ENCODE measurements at places on chromosomes 4 and X.

DNA sequence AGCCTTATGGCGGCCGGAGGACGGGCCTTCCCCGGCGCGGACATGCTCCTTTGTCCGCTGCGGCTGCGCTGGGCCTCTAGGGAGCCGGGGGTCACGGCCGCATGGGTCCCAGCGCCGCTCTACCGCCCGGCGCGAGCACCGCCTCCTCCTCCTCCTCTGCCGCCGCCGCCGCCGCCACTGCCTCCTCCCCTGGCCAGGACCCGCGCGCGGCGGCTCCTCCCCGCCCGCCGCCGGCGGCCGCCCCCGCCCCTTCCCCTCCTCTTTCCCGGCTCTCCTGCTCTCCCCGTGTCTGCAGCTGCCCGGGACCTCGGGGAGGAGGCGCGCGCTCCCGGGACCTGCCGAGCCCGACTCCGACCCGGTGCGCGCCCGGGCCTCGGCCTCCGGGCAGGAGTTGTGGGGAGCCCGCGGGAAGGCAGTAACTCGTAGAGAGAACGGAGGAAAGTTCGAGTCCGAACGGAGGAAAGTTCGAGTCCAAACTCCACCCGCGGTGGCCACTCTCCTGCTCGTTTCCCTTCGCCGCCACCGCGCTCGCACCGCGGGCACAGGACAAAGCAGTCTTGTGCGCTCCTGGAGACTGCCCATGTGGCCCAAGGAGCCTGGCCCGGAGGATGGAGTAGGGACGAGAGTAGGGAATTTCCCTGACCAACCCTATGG lies at the start of gene ADGRA3:
Gene ADGRA3 (minus strand): TSS at position 179 of the 654 bp plus-strand sequence. CDS start 282 bp downstream, outside the sequence.
- DNase-seq, result no peak

DNA sequence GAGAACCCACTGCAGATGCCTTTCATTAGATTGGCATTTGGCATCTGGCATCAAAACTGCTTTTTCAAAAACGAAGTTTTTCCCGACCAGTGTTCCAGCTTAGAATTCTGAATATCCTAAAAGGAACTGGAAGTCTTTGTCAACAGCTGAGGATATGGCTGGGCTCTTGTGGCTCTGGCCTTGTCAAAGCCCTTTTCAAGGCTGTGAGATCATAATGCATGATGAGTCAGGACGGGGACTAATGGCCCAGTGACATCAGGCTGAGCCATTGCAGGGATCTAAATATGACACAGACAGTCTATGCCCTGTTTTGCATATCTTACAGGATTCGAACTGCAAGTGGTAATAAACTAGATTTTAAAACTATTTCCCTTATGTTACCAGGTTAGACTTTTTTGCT lies 306.4 kb downstream of the PTTG2 start:
- no peak for DNase-seq

DNA sequence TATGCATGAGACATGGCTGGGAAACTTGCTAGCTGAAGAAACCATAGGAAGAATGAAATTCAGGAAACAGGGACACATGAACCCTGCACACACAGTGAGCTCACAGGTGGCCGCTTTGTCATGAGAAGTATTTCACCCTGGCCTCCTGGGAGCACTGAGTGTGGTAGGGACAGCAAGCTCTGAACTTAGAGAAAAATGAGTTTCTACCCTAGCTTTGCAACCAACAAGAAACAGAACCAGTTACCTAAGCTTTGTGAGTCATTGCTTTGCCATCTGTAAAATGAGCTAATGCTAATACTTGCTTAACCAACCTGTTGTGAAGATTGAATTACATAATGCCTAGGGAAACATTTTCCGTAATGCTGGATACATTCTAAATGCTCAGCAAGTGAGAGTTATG lies 206.6 kb upstream of the HS3ST1 start:
- DNase-seq, result no peak

DNA sequence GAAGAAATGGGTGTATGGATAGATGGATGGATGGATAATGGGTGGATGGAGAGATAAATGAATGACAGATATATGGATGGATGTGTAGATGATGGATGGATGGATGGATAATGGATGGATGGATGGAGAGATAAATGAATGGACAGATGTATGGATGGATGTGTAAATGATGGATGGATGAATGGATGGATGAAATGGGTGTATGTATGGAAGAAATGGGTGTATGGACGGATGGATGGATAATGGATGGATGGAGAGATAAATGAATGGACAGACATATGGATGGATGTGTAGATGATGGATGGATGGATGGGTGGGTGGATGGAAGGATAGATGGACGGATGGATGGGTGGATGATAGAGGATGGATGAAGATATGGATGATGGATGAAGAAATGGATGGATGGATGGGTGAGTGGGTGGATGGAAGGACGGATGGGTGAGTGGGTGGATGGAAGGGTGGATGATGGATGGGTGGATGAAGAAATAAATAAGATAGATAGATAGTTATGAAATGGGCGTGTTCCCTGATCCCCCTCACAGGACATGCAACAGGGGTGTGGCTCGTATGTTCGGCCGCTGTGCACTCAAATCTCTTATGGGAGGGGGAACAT lies 91.1 kb upstream of the NKX1-1 start:
- DNase-seq, result no peak

GRCh38 chr4:168648494-168648893 lies 151.6 kb downstream of the PALLD start:
- DNase-seq, result no peak

DNA sequence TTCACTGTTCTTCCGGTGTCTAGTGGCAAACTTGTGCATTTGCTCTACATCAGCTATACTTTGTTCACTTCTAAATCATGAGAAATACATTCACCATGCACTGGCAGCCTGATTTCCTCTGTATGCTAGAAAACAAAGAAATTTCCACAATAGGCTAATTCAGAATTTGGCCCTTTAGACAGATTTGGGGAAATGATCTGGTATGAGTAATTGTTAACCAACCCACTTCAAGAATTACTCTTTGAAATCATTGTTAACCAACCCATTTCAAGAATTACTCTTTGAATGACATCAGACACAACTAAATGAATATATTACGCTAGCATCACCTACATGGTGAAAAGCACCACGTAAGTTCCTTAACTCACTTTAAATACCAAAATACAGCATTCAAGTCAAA lies 14.6 kb downstream of the APBB2 start:
- DNase-seq, result no peak

GRCh38 chrX:130725519-130725918 lies 177.5 kb downstream of the ENOX2 start:
- DNase-seq, result no peak

- DNase-seq, result no peak
Measured at GRCh38 chr4:96471956-96472867, 632.3 kb downstream of the PDHA2 start.

DNA sequence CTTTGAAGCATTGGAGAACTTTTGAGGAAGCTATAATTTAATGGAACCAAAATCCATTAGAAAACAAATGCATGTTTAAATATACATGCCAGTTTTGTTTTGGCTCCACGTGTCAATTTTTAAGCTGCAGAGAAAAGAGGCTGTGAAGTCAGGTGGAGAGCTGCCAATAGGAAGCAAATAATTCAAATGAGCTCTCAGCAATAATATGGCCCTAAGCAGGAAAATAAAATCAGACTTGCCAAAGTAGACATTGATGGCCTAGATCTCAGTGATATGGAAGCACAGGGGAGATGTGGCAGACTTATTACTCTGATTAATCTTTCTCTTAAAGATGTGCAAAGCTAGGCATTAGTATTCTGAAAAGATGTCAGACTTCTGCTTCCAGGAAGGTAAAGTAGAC lies 769.8 kb upstream of the NDST4 start:
- DNase-seq, result no peak

DNA sequence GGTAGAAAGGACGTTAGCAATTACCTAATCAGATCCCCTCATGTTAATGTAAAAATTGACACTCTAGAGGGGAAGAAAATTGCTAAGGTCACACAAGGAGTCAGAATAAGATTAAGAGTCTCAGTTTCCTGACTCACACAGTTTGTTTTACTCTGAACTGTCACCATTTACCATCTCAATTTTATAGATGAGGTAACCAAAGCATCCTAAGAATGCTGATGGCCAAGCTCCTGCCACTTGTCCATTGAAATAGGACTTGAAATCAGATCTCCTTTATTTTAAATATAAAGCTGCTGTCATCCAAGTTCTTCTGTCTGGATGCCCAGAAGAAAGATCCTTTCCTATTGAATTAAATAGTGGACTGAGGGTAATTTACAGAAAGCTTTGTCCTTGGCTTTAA lies 114.8 kb upstream of the VAMP7 start:
- DNase-seq, result no peak

GRCh38 chrX:67652543-67652942 lies 108.7 kb downstream of the AR start:
- no peak for DNase-seq

DNA sequence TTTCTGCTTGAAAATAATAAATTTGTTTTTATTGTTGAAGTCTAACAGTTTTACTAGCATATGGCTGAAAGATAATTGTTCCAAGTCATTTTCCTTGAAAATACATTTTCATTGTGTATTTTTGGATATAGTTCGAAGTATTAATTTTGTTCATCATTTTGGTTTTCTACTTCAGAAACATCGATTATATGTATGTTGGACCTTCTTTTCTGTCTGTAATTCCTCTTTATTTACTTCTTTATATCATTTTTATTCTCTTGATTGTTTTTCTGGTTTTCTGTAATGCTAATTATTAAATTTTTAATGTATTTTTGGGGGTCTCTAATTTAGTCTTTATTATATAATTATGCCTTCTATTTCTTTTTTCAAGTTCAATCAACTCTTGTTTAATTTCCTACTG lies 407.1 kb upstream of the FRG1 start:
- no peak for DNase-seq

GRCh38 chr4:153153339-153153871 lies 50.8 kb upstream of the TRIM2 start:
- peak; percentile 63 for DNase-seq

DNA sequence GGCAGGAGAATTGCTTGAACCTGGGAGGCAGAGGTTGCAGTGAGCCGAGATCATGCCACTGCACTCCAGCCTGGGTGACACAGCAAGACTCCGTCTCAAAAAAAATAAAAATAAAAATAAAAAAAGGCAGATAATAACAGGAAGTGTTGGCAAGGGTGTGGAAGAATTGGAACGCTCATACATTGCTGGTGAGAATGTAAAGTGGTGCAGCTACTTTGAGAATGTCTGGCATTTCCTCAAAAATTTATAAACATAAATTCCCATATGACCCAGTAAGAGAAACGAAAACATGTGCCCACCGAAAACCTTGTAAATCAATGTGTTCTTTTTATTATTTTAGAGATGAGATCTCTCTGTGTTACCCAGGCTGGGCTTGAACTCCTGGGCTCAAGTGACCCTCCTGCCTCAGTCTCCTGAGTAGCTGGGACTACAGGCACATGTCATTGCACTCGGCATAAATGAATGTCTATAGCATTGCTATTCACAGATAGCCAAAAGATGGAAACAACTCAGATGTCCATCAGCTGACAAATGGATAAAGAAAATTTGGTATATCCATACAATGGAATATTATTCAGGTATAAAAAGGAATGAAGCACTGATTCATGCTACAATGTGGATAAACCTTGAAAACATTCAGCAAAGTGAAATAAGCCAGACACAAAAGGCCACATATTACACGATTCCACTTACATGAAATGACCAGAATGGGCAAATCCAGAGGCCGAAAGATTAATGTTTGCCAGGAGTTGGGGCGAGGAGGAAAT lies 63.7 kb upstream of the PLAC1 start:
- no peak for DNase-seq

DNA sequence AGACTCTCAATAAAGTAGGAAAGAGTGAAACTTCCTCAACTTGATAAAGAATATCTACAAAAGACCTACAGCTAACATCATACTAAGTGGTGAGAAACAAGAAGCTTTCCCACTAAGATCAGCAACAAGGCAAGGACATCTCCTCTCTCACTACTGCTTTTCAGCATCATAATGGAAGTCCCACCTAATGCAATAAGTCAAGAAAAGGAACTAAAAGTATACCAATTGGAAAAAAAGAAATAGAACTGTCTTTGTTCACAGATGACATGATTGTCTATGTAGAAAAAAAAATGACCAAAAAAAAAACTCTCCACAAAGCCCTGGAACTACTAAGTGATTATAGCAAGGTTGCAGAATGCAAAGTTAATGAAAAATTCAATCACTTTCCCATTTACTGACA lies 25.1 kb upstream of the SH3RF1 start:
- no peak for DNase-seq

- DNase-seq, result no peak
Measured at GRCh38 chr4:164623099-164623498, 130.8 kb upstream of the SMIM31 start.

GRCh38 chr4:84799318-84799717 lies 167.2 kb downstream of the WDFY3 start:
- no peak for DNase-seq

- no peak for DNase-seq
Measured at GRCh38 chr4:117549524-117549923, 464.1 kb upstream of the TRAM1L1 start.

- no peak for DNase-seq
Measured at GRCh38 chrX:70444326-70444945, at the start of gene DLG3. TSS of gene DLG3 (plus strand) at chrX:70444835. CDS start at chrX:70445202, 367 bp downstream.

GRCh38 chr4:159077702-159078495 lies 25.0 kb upstream of the RAPGEF2 start:
- no peak for DNase-seq

DNA sequence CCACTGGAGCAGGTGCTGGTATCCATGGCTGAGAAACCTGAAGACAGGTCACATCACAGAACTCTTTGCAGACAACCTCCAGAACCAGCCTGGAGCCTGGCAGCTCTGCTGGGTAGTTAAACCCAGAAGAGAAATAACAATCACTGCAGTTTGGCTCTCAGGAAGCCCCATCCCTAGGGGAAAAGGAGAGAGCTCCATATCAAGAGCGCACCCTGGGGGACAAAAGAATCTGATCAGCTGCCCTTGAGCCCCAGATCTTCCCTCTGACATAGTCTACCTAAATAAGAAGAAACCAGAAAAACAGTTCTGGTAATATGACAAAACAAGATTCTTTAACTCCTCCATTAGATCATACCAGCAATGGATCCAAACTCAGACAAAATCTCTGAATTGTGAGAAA lies 823.2 kb upstream of the FRG1 start:
- no peak for DNase-seq

DNA sequence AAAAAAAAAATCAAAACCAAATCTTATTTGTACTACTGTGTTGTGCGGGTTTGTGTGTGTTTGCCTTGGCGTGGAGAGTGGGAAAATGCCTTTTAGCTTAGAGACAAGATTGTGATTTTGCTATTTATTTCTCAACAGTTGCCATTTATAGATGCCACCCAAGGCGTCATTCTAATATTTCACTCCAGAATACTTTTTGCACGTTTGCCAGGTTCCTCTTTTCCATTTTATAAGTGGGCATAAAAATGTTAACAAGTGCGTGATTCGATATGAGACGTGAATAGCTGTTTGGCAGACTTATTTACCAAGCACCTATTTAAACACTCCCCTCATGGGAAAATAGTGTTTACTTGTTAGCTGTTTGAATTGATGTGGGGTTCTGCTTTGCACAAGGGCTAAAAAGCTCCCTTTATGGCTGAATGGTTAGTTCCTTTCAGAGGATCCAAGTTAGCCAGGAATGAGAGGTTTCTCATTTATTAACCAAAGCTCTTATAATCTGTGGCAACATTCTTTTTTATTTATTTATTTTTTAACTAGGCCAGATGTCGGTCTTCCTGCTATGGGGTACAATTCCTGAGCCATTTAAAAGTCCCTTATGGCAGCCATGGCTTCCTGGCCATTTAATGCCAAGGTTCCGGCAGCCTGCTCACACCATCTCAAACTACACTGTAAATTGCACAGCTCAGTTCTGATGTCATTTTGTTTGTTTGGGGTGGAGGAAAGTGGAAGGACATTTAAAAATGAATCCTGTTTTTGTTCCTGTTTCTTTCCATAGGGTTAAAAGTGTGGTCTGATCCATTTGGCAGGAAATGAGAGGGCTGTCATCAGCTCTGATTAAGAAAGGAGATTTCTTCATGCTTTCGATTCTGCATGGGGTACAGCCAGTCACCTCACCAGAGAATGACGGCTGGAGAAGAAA lies 14.6 kb downstream of the SMIM20 start:
- DNase-seq, result no peak
